ENCODE measurements at places on chromosomes 3 and 15. TPM values are rescaled to one million over a fixed set of nuclear protein-coding genes. Genes with fewer than 3 reads are reported as not detected.

GRCh38 chr3:69838217-69838616, 99.0 kb downstream of the MITF start:
- no peak for DNase-seq

GRCh38 chr3:103372031-103372430, 937.2 kb downstream of the ZPLD1 start:
- no peak for DNase-seq

DNA sequence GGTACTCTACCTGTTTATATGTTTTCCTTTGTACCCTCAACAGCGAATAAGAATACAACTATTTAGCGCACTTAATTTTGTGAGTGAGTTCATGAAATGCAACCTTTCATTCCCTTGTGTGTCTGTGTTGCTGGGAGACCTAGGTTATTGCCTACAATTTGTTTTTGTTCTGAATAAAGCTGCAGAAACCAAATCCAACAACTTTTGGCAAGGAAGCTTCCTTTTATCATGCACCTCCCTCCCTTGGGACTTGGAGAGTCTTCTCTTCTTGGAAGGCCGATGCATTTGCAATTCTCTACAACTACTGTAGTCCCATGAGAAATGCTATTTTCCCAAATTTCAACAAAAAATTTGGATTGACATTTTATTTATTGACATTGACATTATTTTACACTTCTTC, 1002.4 kb upstream of the CADM2 start:
- DNase-seq = no peak

DNA sequence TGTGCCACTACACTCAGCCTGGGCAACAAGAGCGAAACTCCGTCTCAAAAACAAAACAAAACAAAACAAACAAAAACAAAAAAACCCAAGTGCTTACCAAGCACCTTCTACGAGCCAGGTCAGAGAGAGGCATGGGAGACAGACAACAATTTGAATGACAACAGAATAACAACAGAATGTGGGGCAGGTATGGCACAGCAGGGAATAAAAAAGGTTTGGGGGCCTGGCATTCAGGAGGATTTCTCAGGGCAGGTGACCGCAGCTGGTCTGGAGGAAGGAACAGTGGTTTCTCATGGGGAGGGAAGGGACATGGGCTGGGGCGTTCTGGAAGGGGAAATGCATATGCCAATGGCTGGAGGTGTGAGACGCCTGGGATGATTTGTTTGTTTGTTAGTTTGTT, 22.5 kb upstream of the PARL start:
- DNase-seq = no peak

DNA sequence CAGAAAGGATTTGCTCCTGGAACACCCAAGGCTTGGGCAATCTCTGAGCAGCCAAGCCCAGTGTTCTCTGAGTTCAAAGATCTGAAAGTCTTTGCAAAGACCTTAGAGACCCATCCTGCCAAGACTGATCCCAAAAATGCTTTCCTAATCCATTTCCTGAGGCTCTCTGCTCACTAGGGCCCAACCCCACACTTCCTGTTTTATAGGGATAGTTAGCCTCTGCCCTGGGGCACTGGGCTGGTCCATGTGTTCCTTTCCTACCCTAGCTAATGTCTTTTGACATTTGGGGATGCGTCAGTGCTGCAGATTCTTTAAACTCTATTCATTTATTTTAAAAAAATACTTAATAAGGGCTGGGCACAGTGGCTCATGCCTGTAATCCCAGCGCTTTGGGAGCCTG, 372.7 kb downstream of the ROBO2 start:
- no peak for DNase-seq

The PROS1 gene
- total RNA-seq = 1.3 TPM

The ST3GAL6 gene
- total RNA-seq = 1.7 TPM

- no peak for DNase-seq
These were observed 111.6 kb downstream of the TIGIT start for GRCh38 chr3:114405202-114405990.
